ENCODE measurements at places on chromosomes 5 and 9.

DNA sequence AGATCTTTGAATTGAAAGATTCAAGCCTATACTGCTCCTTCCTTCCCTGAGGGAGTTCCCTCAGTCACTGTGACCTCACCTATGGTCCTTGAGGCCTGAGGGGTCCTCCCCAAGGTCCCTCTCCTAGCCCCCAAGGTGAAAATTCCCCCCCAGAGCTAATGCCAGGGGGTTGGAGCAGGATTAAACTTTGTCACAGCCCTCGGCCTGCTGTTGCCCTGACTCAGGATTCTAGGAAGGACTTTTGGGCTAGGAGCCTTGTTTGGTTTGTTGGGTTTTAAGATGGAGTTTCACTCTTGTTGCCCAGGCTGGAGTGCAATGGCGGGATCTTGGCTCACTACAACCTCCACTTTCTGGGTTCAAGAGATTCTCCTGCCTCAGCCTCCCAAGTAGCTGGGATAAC is 123.2 kb downstream of the C5orf15 start:
- no peak for DNase-seq

DNA sequence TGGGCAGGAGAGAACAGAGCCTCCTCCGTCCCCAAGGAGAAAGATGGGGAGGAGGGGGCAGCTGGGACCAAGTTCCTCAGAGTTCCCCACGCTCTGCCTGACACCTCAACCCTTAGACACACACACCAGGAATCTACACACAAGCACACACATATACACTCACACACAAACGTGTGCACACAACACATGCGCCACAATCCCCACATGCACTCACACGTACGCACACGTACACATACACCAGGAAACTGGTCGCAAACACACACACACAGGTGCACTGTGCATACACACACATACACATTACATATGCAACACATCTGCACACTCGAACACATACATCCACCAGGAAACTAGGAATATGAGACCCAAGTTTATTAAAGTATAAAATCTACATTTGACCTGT is 50.4 kb downstream of the ROR2 start:
- DNase-seq, result no peak

GRCh38 chr5:174355208-174355612 is 309.7 kb downstream of the NSG2 start:
- no peak for DNase-seq

- DNase-seq, result no peak
These were observed 74.3 kb downstream of the SLC44A1 start for GRCh38 chr9:105318729-105319191.

GRCh38 chr5:17819783-17820182 is 185.5 kb downstream of the TAF11L14 start:
- DNase-seq, result no peak

GRCh38 chr9:5442400-5443011 is 4.8 kb upstream of the PLGRKT start:
- DNase-seq, result no peak

Data from renal cortex interstitium (tissue), 15 donors.